Skin of body (tissue), 3 donors: ENCODE measurements at places on chromosomes 11 and 22. TPM values are rescaled to one million over a fixed set of nuclear protein-coding genes. Genes with fewer than 3 reads are reported as not detected.

GRCh38 chr22:46116491-46116958, 33.8 kb upstream of the PPARA start:
- DNase-seq, result peak; percentile 79

- DNase-seq, result no peak
These were observed 6.9 kb upstream of the MYO7A start for GRCh38 chr11:77121096-77121640.

DNA sequence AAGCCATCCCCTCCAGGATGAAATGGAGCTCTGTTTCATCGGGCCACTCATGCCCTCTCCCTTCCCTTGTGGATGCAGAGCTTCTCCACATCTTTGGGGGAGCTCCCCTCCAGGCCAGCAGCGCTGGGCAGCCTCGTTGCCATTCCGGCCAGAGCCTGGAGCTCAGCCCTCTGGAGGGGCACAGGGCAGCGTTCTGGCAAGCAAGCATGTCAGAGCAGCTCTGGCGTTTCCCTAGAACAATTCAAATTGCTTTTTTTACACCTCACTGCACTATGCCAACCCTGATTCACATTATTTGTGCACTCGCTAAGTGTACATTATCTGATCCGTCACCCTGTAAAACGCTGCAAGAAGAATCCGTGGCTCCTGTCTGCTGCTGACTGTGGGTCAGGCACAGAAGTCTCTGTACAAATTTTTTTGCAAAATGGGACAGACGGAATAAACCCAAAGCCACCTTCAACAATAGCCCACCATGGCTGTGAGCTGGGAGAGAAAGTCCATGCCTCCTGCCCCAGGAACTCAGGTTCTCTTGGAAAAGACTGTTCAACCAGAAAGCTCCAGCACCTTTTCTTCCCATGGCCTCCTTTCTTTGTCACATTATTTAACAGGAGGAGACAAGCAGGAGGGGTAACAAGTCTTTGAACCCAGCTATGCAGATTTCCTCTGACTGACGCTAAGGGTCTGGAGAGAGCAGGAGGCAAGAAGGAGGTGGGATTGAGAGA, 139.5 kb upstream of the CADM1 start:
- DNase-seq, result no peak

- peak; percentile 91 for DNase-seq
These were observed 1.0 kb upstream of the RELA start for GRCh38 chr11:65663639-65664200.

DNA sequence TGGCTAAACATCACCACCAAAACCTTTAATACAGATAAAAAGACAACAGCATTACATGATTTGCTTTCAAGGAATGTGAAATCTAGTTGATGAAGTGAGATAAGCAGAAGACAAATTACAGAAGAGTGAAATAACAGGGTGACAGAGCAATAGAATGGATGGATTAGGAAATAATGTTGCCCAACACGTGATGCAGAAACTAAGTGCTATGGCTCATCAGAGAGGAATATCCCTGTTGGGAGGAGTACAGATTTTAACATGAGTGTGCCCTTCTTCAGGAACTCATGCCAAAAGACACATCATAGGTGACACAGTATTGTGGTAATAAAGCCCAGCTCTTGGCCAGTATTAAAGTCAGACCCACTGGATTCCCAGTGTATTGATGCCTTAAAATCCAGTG, 176.6 kb upstream of the RAG2 start:
- no peak for DNase-seq

DNA sequence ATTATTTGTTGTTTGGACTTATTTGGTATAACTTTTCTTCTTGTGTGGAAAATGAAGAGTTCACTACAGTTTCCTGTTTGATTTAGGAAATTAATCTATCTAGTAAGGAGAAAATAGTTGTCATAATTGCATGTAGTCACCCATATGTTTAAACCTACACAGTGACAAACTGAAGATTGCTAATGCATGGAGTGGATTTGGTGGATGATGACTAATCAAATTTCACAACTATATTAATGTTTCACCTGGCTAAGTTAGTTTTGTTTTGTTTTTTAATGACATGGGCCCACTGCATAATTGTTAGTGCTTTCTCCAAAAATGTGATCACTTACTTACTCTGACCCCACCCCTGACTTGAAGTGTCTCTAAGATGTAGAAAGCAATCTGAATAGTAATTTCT, 170.6 kb downstream of the DYNC2H1 start:
- DNase-seq, result no peak

- DNase-seq, result no peak
These were observed 5.4 kb downstream of the DAGLA start for GRCh38 chr11:61685617-61685967.

PLAAT4 gene
- total RNA-seq, result 3.5 TPM
